ENCODE measurements at places on chromosomes 6 and 20. TPM values are rescaled to one million over a fixed set of nuclear protein-coding genes. Genes with fewer than 3 reads are reported as not detected.

- DNase-seq = no peak
These were observed 53.8 kb downstream of the PRND start for GRCh38 chr20:4775322-4776078.

GRCh38 chr6:111605100-111605751 lies 452 bp downstream of the TRAF3IP2 start:
- peak; percentile 87 for DNase-seq

DNA sequence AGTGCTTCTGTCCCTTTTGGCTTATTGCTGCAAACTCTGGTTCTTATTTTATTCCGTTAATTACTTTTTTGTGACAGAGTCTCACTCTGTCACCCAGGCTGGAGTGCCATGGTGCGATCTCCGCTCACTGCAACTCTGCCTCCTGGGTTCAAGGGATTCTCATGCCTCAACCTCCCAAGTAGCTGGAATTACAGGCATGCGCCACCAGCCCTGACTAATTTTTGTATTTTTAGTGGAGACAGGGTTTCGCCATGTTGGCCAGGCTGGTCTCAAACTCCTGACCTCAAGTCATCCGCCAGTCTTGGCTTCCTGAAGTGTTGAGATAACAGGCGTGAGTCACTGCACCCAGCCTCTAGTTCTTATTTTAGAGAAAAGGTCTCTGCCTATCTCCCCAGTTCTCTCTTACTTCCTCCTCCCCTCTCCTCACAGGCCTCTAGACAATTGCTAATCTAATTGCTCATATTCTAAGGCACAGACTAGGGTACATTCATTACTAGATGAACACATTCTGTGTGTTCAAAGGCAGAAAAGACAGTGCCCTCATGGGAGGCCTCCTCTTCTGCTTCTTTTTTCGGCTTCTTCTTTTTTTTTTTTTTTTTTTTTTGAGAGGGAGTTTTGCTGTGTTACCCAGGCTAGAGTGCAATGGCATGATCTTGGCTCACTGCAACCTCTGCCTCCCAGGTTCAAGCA lies 27.0 kb downstream of the EDEM2 start:
- peak; percentile 20 for DNase-seq

- no peak for DNase-seq
These were observed 57.8 kb downstream of the ATP9A start for GRCh38 chr20:51710361-51710894.

DNA sequence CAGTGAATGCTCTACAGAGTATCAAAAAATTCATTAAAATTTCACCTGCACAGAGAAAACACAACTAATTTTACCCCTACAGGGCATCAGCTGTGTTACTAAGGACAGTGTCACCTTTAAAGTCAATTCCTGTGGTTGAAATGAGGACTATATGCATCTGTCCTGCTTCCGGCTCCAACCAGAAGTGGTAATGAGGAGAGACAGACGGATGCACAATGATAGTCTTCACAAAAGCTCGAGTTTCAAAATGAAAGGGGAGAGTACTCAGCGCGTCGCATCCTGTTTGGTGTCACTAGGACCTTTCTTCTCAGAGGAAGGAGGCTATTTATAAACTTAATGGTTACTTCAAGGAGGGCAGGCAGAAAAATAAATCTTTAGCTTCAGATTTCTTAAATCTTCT lies 86.5 kb downstream of the LYRM4 start:
- peak; percentile 3 for DNase-seq

DNA sequence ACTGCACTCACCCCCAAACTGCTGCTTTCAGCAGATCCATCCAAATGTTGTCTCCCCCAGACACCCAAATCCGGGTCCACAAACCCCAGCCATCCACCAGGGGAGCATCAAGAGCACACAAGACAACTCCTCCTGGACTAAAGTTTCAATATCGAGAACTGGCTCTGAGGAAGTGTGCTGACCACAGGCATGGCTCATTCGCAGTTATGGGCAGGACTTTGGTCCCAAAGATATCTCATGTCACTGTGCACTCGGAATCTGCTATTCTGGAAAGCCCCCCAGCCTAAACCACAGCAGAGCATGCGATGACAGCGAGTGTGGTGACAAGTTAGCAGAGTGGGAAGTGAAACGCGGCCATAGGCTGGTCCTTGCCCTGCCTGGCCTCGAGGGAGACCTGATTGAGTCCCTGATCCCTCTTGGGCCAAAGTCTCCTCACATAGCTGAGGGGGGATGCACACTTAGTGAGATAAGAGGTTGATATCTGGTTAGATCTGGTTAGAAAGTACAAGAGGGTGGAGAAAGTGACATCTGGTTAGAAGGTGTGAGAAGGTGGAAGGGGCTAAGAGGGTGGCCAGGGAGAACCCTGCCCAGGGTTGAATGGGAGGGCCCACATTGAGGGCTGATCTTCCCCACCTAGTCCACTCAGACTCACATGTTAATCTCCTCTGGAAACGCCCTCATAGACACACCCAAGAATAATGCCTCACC lies 149.7 kb downstream of the MRPL14 start:
- DNase-seq = no peak

Gene FOXC1
- 1.8 TPM for total RNA-seq

Gene BACH2
- total RNA-seq = not detected

Gene LST1
- total RNA-seq = not detected

Gene PTGIS
- total RNA-seq = 0.92 TPM
